ENCODE measurements at places on chromosomes 3 and 15.

DNA sequence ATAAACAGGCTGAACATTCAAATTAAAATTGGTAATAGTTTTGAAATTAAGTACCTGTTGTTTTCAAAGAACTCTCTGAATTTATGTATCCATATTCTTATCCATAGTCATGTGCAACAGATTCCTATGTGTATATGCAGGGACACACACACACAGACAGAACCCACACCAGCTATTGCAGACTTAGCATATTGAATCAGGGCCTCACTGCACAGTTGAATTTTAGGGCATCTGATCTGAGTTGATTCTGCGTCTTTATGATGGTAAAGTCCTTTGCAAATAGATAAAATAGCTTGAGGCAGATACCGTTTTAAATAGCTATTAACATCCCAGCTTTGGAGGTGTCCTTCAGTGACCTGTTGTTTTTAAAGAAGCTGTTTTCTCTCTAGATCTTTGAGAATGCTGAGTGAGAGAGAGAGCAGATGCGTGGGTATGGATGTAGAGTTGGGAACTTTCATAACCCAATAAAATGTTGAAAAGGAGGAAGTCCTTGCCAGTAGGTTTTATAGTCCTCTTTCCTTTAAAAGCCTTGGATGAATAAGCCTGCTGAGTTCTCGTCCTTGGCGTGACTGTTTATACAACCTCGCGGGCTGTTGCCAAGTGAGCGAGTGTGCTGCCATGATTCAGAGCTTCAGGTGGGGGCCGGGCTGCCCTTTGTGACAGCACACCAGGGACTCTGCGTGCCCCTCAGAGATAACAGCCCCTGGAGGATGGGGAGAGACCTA, 18.3 kb downstream of the MYZAP start:
- no peak for DNase-seq

- DNase-seq = no peak
Measured at GRCh38 chr3:27723815-27724458, 1.8 kb upstream of the EOMES start.

- peak; percentile 10 for DNase-seq
Measured at GRCh38 chr3:10983219-10983916, 9.2 kb upstream of the SLC6A1 start.

GRCh38 chr15:85097725-85098124, 116.1 kb downstream of the PDE8A start:
- DNase-seq = no peak

DNA sequence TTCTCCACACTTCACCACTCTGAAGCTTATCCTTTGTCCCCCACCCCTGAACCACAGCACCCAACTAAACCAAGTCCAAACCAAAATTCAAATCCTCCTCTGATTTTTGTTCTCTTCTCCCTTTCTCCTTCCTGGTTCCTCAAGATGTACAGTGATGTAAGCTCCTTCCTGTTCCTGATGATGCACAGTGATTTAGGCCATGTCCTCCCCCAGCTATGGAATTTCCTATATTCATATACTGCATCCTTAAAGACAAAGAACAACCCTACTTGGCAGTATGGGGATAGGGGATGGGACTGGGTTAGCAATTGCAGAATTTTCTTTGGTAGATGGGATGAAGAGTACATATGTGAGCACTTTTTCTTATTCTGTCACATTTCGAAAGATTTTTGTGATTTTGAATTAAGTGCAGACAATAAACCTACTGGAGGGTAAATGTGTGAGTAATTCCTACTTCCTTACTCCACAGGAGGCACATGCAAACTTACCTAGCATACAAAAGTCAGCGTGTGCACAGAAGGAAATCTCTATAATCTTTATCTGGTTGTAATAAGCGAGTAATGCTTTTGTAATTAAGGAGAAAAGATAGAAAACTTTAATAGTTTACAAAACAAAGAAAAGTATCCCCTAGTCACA, 125.0 kb downstream of the ANO10 start:
- DNase-seq = no peak

GRCh38 chr3:55720614-55721013, 233.5 kb upstream of the WNT5A start:
- DNase-seq = no peak

DNA sequence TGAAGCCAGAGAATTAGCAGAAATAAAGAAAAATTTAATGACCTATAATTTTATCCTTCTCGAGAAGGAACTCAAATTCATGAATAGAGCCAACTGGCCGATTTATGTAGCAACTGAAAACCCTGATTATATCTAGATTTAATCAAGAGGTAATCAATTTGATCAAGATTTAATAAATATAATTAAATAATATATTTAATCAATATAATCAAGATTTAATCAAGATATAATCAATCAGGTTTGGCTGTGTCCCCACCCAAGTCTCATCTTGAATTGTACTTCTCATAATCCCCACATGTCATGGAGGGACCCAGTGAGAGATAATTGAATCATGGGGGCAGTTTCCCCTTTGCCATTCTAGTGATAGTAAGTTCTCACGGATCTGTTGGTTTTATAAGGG, 181.2 kb upstream of the CDIN1 start:
- no peak for DNase-seq

- no peak for DNase-seq
Measured at GRCh38 chr15:87961851-87962420, 294.6 kb downstream of the NTRK3 start.

- DNase-seq = no peak
Measured at GRCh38 chr3:162175145-162175544, 678.5 kb downstream of the OTOL1 start.

- DNase-seq = no peak
Measured at GRCh38 chr3:70977712-70978111, 605.8 kb downstream of the FOXP1 start.

- DNase-seq = no peak
Measured at GRCh38 chr3:172938788-172939187, 188.3 kb downstream of the ECT2 start.

Measured in CD4-positive, alpha-beta T cell treated with Interleukin-21 for 1 hour (primary cell).